ENCODE measurements at places on chromosomes 3 and 15. TPM values are rescaled to one million over a fixed set of nuclear protein-coding genes. Genes with fewer than 3 reads are reported as not detected.
A peak's percentile ranks its signal among the peaks of the same experiment; 100 is the strongest.

DNA sequence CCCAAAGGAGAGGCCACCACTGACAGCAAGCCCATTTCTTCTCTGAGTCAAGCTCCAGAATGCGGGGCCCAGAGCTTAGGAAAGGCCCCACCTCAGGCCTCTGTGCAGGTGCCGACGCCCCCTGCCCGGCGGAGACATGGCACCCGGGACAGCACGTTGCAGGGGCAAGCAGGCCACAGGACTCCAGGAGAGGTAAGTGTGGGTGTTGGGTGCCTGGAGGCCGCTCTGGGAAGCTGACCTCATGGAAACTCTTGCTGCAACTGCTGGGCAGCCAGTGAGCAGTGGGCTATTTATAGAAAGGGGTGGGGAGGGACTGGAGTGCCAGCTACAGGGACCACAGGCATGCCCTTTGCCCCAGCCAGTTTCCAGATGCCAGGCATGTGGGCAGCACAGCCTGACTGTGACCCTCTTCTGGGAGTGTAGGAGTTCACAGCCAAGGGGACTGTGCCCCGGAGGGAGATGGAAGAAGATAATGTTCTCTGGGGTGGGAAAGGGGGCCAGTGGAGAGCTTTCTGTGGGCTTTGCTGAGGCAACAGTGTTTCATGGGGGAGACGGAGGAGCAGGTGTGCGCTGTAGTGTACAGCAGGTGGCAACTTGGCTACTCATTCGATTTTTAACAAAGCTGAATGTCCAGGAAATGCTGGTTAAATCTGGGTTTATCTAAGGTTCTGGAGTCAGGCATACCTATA, 23.7 kb downstream of the ALPK3 start:
- peak overlapping the region; percentile 0 for H3K27ac ChIP-seq
- H3K4me3 ChIP-seq = no peak overlapping the region
- peak; percentile 29 for DNase-seq
- H3K4me1 ChIP-seq = peaks cover 27% of the 10 kb centered on the region
- no peaks in the 10 kb centered on the region for H3K27me3 ChIP-seq

- no peaks in the 10 kb centered on the region for H3K4me1 ChIP-seq
- no peak for DNase-seq
- H3K27ac ChIP-seq = no peak overlapping the region
- no peaks in the 10 kb centered on the region for H3K36me3 ChIP-seq
These were observed 44.5 kb downstream of the IL17RD start for GRCh38 chr3:57120451-57121174.

DNA sequence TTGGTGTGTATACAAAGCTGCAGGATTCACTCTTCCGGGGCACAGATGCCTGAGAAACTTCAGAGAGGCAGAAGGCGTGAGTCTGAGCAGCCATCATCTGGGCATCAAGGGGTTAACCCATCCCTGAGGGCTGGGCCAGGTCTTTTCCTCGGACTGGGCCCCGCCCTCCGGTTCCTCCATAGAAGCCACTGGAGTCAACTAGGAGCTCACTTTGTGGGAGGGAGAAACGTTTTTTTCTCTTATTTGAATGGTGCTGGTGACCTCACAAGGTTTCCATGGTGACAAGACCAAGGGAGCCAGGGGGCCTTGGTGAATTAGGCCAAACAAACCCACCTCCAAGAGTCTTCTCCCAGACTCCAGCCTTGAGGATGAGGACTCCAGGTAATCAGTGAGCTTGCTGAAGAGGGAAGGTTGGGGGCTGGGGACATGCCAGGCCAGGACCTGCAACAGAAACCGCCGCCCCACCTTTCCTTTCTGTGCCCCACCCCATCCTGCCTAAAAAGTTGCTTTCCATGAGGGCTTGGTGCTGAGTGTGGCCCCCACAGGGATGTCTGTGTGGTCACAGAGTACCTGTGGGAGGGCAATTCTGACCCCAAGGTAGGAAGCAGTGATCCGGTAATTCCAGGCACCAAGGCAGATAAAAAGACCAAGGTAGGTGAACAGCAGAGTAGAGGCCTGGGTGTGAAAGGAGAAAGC, 14.8 kb upstream of the INSYN1 start:
- H3K27me3 ChIP-seq = no peaks in the 10 kb centered on the region
- no peak overlapping the region for H3K4me3 ChIP-seq
- no peak overlapping the region for H3K27ac ChIP-seq
- no peaks in the 10 kb centered on the region for H3K4me1 ChIP-seq

GRCh38 chr3:185534511-185534910, 17.9 kb downstream of the LIPH start:
- H3K27ac ChIP-seq = no peak overlapping the region
- DNase-seq = no peak

GRCh38 chr15:57442335-57442734, 66.0 kb downstream of the CGNL1 start:
- no peak overlapping the region for H3K4me3 ChIP-seq
- H3K4me1 ChIP-seq = peaks cover 12% of the 10 kb centered on the region
- no peaks in the 10 kb centered on the region for H3K36me3 ChIP-seq
- H3K27me3 ChIP-seq = no peaks in the 10 kb centered on the region

DNA sequence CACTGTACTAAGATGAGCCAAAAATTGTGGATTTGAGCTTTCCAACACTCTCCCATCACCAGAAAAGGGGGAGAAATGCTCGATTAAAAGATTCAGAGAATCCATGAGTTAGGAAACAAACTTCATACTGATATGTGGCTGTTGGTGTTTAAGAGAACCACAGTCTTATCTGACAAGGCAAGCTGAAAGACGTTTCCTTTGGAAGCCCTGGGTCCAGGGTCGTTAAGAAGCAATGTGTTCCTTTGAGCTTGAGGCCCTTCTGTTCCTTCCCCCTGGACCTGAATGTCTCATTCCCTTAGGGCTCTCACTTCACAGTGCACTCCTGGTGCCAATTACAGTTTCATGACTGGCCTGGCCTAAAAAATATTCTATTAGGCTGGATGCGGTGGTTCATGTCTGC, 524.8 kb upstream of the PPP2R3A start:
- peaks cover 13% of the 10 kb centered on the region for H3K27me3 ChIP-seq
- H3K4me1 ChIP-seq = no peaks in the 10 kb centered on the region
- H3K4me3 ChIP-seq = no peak overlapping the region
- H3K36me3 ChIP-seq = no peaks in the 10 kb centered on the region

DNA sequence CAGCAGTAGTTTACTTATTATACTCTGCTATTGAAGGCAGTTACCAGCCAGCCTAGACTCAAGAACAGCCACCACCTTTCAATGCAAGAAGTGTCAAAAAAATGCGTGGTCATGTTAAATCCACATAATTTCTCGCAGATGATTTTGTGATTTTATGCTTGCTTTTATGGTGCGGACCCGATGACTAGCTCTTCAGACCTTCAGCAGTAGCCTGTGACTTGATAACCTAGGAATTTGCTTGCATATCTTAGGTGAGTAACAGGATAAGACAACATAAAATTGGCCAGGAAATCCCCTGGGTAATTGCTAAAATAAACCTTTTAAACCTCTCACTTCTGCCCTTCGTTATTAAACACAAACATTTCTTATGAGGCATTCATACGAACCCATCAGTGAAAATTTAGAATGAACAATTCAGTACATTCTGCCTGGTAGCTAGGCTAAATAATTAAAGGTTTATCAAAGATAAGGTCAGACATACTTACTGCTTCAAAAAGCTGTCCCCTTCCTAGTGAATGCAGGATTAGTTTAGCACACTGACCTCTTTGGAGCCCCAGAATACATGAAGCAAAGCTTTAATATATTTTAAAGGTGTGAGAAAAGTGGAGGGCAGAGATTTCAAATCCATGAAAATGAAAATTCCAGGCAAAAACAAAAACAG, 798.8 kb downstream of the OTOL1 start:
- H3K4me3 ChIP-seq = no peak overlapping the region
- H3K27me3 ChIP-seq = no peaks in the 10 kb centered on the region
- DNase-seq = peak; percentile 23

DNA sequence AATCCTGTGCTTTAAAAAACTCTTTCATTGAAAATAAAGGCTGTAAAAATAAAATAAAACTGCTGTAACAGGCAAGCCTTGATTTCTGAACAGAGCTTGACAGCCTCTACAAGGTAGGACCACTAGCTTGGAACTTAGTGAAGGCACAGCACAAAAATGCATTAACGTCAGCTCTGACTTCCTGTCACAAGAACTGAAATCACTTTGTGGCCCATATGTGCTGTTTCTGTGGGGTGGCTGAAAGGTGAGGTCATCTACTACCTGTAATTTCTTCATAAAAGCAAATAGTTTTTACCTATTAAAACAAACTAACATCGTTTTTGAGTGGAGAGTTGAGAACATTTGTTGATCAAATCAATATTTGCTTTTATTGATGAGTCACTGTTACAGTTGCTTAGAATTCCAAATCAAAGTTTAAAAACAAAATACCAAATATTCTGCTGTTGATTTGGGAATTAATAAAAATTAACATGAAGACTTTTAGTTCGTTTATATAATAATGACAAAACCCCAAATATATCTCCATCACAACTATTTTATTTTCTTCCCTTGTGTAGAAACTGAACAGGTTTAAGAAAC, 1034.1 kb downstream of the MCTP2 start:
- H3K36me3 ChIP-seq = no peaks in the 10 kb centered on the region
- H3K27me3 ChIP-seq = no peaks in the 10 kb centered on the region
- no peak for DNase-seq
- H3K27ac ChIP-seq = no peak overlapping the region
- H3K4me3 ChIP-seq = no peak overlapping the region

DNA sequence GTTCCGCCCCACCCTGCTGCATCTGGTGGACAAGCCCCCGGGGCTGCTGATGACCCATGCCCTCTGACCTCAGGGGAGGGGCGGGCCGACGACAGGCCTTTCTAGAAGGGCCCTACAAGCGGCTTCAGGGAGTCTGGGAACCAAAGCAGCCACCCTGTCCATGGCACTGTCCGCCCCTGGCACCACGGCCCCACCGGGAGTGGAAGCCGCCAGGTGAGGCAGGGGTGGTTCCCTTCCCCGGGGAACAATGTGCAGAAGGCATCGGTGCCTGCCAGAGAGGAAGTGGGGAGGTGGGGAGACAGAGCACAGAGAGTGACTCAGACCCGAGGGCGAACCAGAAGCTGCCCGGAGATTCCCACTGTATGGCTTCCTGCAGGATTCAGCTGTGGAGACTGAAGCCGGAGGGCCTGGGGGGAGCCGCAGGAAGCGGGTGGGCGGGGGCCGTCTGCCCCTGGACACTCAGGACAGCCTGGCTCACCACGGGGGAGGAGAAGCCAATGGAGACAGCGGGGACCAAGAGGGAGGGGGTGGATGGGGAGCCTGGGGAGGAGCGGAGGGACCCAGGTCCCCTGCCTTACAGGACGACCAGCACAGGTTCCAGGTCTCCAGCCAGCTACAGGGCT, 134.0 kb downstream of the TPRA1 start:
- H3K27ac ChIP-seq = no peak overlapping the region
- H3K27me3 ChIP-seq = no peaks in the 10 kb centered on the region
- peaks cover 13% of the 10 kb centered on the region for H3K4me1 ChIP-seq
- no peaks in the 10 kb centered on the region for H3K36me3 ChIP-seq
- DNase-seq = no peak

GRCh38 chr3:174973465-174973864, 114.3 kb downstream of the NAALADL2 start:
- H3K4me1 ChIP-seq = no peaks in the 10 kb centered on the region
- no peak overlapping the region for H3K4me3 ChIP-seq
- H3K27ac ChIP-seq = no peak overlapping the region
- no peak for DNase-seq

DNA sequence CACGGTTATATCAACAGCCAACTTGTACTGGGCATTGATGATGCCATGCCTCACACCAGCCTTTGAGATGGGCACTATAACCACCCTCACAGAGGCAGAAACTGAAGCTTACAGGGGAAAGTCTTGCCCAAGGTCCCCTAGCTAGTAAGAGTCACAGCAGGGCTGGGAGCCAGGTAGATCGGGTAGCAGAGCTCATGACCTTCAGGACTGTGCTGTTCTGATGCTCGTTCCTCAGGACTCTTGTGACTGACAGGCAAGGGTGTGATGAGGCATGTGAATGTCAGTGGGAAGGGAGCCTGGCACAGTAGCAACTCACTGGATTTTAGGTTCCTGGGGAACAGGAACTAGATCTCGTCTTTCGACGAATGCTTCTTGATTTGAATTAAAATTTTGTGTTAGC, 65.7 kb downstream of the RLBP1 start:
- no peaks in the 10 kb centered on the region for H3K27me3 ChIP-seq
- no peak overlapping the region for H3K4me3 ChIP-seq
- H3K27ac ChIP-seq = no peak overlapping the region

- H3K27me3 ChIP-seq = no peaks in the 10 kb centered on the region
- H3K27ac ChIP-seq = no peak overlapping the region
- peaks cover 15% of the 10 kb centered on the region for H3K4me1 ChIP-seq
- no peak for DNase-seq
These were observed 3.5 kb downstream of the VIPR1 start for GRCh38 chr3:42505849-42506410.

GRCh38 chr3:188468196-188468595, 314.2 kb downstream of the LPP start:
- H3K27me3 ChIP-seq = no peaks in the 10 kb centered on the region
- H3K4me1 ChIP-seq = no peaks in the 10 kb centered on the region
- no peak for DNase-seq
- no peak overlapping the region for H3K4me3 ChIP-seq

DNA sequence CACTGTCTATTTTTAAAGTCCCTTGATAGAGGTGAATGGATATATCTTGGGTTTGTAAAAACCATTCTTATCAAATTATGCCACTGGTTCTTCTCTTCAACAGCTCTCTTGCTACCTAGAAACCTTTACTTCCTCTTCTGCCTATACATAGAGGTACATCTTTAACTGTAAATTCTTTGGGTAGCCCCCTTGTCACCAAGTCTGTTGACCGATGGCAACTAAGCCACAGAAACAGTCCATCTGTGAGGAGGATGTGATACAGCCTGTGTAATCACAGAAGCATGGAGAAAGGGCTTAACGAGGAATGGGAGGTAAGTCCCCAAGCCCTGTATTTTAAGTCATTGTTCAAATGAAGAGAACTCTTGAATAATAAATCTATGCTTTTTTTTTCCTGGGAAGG, 246.5 kb upstream of the MDFIC2 start:
- no peak overlapping the region for H3K27ac ChIP-seq
- no peaks in the 10 kb centered on the region for H3K4me1 ChIP-seq
- H3K4me3 ChIP-seq = no peak overlapping the region
- H3K36me3 ChIP-seq = no peaks in the 10 kb centered on the region

GRCh38 chr3:103060242-103060641, 625.4 kb downstream of the ZPLD1 start:
- no peaks in the 10 kb centered on the region for H3K36me3 ChIP-seq
- DNase-seq = no peak
- H3K4me1 ChIP-seq = no peaks in the 10 kb centered on the region
- H3K27me3 ChIP-seq = no peaks in the 10 kb centered on the region

SCN11A gene
- total RNA-seq = 0.05 TPM

LDHAL6B gene
- total RNA-seq = not detected

GCSAM gene
- total RNA-seq = not detected

CACNA2D2 gene
- total RNA-seq = 10.2 TPM

C3orf22 gene
- not detected for total RNA-seq

IGSF10 gene
- total RNA-seq = 0.02 TPM

NTRK3 gene
- not detected for total RNA-seq

ITIH4 gene
- 4.1 TPM for total RNA-seq

TLR9 gene
- 0.15 TPM for total RNA-seq
